Activated T-helper 2 cell treated with anti-CD3 and anti-CD28 coated beads, Interferon-gamma antibody, Interleukin-2, Interleukin-4, amounts not matched to agents 10 μg/mL and 5 μg/mL and 100 μg/mL, durations not matched to agents 14 hours and 24 hours and 36 hours (primary cell): ENCODE measurements at places on chromosomes 2 and 18. TPM values are rescaled to one million over a fixed set of nuclear protein-coding genes. Genes with fewer than 3 reads are reported as not detected.

LIMS3 gene
- total RNA-seq: not detected in 2 replicates

FSHR gene
- total RNA-seq: not detected in 2 replicates

SERPINB4 gene
- total RNA-seq: not detected in 2 replicates

ANKRD44 gene
- 107 and 120 TPM in 2 replicates for total RNA-seq

DSC3 gene
- total RNA-seq: not detected in 2 replicates

DCC gene
- not detected in 2 replicates for total RNA-seq
